ENCODE measurements at places on chromosomes 11 and 22. TPM values are rescaled to one million over a fixed set of nuclear protein-coding genes. Genes with fewer than 3 reads are reported as not detected.

The SPDYC gene
- not detected for polyA plus RNA-seq

The OR8D4 gene
- polyA plus RNA-seq: not detected

The ENTHD1 gene
- not detected for polyA plus RNA-seq

The CCDC81 gene
- polyA plus RNA-seq: 1.3 TPM

The NELL1 gene
- polyA plus RNA-seq: 2.6 TPM

The NRXN2 gene
- polyA plus RNA-seq: 14.9 TPM

The TEX54 gene
- polyA plus RNA-seq: not detected

The ESAM gene
- polyA plus RNA-seq: 55.2 TPM

The NAALAD2 gene
- 39.8 TPM for polyA plus RNA-seq

The SYT13 gene
- 12.6 TPM for polyA plus RNA-seq

The CCS gene
- 54.0 TPM for polyA plus RNA-seq

The PRG3 gene
- 0.48 TPM for polyA plus RNA-seq

The MYOD1 gene
- not detected for polyA plus RNA-seq

The TUB gene
- 27.2 TPM for polyA plus RNA-seq

The NUP50 gene
- 75.0 TPM for polyA plus RNA-seq

The CACNA1I gene
- 0.13 TPM for polyA plus RNA-seq

The FAM89B gene
- polyA plus RNA-seq: 17.6 TPM
